ENCODE measurements at places on chromosomes 13 and 19. TPM values are rescaled to one million over a fixed set of nuclear protein-coding genes. Genes with fewer than 3 reads are reported as not detected.

The ZNF491 gene
- 0.33 TPM for total RNA-seq

The TNFRSF19 gene
- total RNA-seq: 6.8 TPM

The COX7A1 gene
- total RNA-seq: 0.76 TPM

The IL4I1 gene
- total RNA-seq: 2.3 TPM

The GPR42 gene
- total RNA-seq: not detected

The RFX1 gene
- 7.7 TPM for total RNA-seq

The PRTN3 gene
- not detected for total RNA-seq

The KLK12 gene
- total RNA-seq: not detected

The NAPSA gene
- 0.65 TPM for total RNA-seq

The TMPRSS9 gene
- total RNA-seq: not detected

The TEAD2 gene
- total RNA-seq: 59.7 TPM

The ZNF763 gene
- total RNA-seq: 0.89 TPM

The CGB2 gene
- total RNA-seq: not detected

The PPAN gene
- 25.9 TPM for total RNA-seq

The CADM4 gene
- 39.2 TPM for total RNA-seq

The GARIN5A gene
- total RNA-seq: 7.4 TPM

The LENG8 gene
- total RNA-seq: 37.6 TPM
